Activated CD4-positive, CD25-positive, alpha-beta regulatory T cell treated with anti-CD3 and anti-CD28 coated beads, Interleukin-2, amount 50 U/mL, for 72 hours (primary cell): ENCODE measurements at places on chromosomes 13 and 19.

DNA sequence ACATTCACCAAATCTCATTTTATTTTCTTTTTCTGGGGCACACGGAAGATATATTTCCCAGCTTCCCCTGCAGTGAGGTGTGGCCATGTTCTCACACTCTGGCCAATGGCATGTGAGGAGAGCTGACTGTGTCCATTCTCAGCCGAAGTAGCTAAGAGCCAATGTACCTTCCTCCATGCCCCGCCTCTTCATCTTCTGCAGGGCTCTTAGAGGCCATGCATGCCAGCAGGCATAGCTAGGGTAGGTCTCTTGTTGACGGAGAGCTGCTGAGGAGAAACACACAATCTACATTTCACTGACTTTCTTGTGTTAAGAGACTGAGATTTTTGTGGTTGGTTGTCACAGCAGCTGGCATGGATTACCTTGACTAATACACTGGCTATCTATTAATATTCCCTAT, 9.8 kb upstream of the MICU2 start:
- no peak for DNase-seq

- DNase-seq, result no peak
Measured at GRCh38 chr19:5452594-5453565, 2.3 kb upstream of the ZNRF4 start.

DNA sequence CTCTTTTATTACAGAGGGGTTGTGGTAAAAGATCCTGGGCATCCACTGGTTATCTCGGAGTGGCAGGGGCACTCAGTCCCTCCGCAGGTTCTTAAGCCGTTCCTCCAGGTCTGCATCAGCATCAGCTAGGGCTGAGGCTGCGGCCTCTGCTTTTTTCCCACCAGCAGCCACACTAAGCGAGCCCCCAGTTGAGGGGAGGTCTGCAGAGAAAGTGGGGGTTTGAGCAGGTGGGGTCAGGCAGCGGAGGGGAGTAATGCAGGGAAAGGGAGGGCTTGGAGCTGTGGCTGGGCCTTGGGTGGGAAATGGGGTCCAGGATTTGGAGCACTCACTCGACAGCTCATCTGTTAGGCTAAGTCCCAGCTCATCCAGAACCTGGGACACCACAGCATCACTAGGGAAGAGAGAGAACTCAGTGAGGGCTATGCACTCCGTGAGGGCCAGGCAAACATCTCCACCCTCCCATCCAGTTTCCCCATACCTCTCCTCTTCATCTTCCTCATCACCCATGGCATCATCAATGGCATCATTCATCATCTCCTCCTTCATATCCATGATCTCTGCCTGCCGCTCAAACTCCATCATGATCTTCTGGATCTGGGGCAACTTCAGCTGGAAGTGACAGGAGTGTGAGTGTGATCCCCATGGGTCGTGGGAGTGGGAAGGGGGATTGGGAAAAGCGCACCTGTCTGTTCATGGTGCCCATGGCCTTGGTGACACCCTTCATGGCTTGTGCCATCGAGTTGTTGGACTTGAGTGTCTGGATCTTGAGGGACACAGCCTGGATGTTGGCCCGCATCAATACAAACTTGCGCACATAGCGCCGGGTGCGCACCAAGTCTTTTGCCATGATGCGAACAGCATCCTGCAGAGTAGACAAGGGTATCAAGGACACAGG, 3.1 kb downstream of the CHMP2A start:
- DNase-seq, result no peak

GRCh38 chr19:5039642-5040543, 71.0 kb downstream of the KDM4B start:
- DNase-seq, result no peak

- DNase-seq, result no peak
Measured at GRCh38 chr13:108419768-108420167, 150.2 kb downstream of the TNFSF13B start.

DNA sequence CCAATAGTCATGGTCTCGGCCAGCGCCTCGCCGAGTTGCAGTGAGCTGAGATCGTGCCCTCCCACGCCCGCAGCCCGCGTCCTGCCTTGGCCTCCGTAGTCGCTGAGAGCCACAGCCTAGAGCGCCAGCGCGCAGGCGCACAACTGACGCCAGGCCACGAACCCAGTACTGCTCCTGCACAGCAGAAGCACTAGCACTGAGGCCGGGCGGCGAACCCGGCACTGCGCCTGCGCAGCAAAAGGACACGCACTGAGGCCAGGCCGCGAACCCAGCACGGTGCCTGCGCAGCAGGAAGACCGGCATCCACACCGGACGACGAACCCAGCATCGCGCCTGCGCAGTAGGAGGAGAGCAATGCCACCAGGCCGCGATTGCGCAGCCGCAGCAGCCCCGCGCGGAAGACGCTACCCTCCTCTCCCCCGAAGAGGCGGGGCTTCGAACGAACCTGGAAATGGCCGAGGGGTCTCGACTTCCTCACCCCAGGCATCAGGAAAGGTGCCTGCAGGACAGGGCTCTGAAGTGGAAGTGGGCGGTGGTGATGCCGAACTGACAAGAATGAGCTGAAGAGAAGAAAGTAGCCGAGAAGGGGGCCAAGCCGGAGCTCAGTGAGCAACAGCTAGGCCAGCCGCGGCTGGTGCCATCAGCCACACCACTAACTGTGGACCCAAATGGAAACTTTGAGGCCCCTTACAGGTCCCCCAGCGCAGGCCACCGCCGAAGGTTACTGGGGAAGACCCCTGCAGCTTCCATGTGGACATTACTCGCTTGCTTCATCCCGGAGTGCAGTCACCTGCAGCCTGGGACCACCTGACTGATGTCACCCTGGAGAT, 7.5 kb downstream of the F10 start:
- DNase-seq, result peak; percentile 63

DNA sequence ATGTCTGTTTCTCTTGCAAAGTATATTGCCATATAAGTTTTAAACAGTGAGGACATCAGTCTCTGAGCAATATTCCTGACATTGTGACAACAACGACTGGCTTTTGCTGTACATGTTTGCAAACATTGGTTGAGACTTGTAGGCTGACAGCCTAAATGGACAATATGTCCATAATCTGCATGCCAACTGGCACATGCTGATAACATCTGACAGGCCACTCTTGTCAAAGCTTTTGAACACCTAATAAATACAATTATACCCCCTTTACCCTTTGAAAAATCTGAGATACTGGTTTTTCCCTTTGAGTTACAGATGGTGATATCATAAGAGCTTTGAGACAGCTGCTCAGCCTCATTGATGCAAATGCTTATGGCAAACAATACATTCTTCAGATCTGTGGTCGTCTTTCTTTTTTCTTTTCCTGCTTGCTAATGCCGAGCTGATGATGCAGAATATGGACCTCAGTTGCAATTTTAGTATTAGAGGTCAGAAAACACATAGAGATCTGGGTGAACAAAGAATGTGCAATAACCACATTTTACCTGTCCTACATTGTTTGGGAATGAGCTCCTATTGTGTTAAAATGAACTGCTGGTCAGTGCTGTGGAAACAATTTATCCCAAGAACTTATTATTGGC, 114.9 kb downstream of the RFC3 start:
- DNase-seq, result no peak

DNA sequence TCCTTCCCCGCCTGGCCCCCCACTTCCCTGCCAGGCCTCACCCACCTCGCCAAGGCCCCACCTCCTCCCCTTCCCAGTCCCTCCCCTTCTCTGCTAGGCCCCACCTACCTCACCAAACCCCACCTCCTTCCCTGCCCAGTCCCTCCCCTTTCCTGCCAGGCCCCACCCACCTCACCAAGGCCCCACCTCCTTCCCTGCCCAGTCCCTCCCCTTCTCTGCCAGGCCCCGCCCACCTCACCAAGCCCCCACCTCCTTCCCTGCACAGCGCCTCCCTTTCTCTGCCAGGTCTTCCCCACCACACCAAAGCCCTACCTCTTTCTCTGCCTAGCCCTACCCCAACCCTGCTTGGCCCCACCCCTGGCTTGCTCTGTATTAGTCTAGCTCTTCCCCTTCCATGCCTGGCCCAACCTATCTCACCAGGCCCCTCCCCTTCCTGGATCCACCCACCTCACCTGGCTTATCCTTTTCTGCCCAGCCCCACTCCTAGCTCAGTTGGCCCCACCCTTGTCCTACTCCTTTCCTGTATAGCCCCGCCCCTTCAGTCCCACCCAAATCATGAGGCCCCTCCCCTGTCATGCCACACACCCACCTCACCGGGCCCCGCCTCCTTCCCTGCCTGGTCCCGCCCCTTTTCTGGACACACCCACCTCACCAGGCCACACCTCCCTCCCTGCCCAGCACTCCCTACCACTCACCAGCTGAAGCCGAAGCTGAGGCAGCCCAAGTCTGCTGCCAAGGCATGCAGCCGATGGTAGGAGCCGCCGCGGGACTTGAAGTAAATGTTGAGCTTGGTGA, 16.2 kb downstream of the CERS1 start:
- DNase-seq, result no peak

DNA sequence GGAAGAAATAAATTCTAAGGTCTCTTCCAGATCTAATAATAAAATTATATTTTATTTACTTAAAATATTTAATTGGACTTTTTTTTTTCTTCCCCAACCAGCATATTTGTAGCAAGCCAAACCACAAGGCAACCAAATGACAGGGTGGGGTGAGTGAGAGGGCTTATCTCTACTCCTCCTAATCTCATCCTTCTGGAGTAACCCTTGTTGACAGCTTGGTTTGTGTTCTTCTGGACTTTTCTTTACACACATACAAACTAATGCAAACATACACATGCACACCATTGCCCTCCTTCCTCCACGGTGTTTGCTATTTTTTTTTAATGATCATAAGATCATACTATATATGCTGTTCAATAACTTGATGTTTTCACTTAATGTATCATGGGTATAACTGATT, 383.1 kb downstream of the DLEU7 start:
- DNase-seq, result no peak

- DNase-seq, result no peak
Measured at GRCh38 chr13:20704459-20705069, 1.1 kb downstream of the IL17D start.

- no peak for DNase-seq
Measured at GRCh38 chr19:20273951-20274570, 107.0 kb downstream of the ZNF486 start.

- DNase-seq, result no peak
Measured at GRCh38 chr19:18978616-18979015, 37.6 kb upstream of the HOMER3 start.

- DNase-seq, result no peak
Measured at GRCh38 chr13:100290165-100290801, 201.4 kb downstream of the PCCA start.

GRCh38 chr19:32824191-32824751, 45.3 kb downstream of the SLC7A9 start:
- DNase-seq, result no peak

DNA sequence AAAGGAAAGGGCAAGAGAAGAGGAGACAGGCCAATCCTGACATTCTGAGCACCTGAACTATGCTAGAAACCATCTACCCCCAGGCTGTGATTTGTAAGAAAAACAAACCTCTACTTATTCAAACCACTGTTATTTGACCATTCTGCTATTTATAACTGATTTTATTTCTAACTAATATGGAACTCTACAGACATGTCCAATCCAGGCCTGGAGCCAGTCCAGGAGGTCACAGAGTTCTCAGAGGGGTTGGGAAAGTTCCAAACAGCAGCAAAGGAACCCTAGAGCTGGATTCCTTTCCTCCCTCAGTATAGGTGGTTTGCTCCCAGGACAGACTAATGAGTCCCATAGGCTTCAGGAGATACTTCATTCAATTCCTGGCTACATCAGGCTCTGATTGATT, 24.2 kb downstream of the SIAH3 start:
- no peak for DNase-seq

GRCh38 chr19:31617010-31617585, 267.9 kb upstream of the TSHZ3 start:
- no peak for DNase-seq

- DNase-seq, result no peak
Measured at GRCh38 chr13:96397807-96398206, 307.9 kb downstream of the HS6ST3 start.

GRCh38 chr19:996051-996838, 4.0 kb upstream of the GRIN3B start:
- DNase-seq, result peak; percentile 52

DNA sequence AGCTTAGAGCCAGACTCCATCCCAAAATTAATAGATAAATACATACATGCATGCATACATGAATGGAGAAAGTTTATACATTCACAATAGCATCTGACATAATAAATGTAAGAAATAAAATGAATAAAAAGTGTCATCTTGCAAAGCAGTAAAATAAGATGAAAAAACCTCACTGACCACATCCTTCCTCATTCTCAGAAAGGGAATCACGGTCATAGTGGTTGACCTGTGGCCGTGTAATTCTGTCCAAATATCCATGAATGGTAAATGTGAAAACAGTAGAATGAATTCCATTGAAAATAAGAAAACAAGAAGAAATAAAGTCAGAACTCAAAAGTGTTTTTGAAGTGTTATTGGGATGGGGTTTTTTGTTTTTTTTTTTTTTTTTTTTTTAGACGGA, 9.8 kb upstream of the CDC42EP5 start:
- DNase-seq, result no peak

GRCh38 chr13:38121267-38121666, 228.4 kb upstream of the UFM1 start:
- DNase-seq, result no peak

DNA sequence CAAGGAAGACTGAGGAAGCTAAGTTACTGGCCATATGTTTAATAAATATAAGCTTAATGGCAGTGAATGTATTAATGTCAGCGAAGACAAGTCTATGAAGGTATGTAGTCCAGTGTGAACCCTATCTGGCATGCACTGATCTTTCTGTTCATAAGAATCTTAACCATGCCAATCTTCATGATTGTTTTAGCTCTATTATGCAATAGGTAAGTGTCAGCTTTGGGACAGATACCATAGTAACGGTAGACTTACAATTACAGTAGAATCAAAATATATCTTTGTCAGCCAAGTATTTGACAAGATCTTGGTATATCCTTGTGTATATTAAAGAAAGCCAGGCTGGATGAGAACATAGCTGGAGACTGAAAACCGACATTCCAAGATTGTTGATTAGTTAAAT, 428.5 kb downstream of the SPRY2 start:
- DNase-seq, result no peak

DNA sequence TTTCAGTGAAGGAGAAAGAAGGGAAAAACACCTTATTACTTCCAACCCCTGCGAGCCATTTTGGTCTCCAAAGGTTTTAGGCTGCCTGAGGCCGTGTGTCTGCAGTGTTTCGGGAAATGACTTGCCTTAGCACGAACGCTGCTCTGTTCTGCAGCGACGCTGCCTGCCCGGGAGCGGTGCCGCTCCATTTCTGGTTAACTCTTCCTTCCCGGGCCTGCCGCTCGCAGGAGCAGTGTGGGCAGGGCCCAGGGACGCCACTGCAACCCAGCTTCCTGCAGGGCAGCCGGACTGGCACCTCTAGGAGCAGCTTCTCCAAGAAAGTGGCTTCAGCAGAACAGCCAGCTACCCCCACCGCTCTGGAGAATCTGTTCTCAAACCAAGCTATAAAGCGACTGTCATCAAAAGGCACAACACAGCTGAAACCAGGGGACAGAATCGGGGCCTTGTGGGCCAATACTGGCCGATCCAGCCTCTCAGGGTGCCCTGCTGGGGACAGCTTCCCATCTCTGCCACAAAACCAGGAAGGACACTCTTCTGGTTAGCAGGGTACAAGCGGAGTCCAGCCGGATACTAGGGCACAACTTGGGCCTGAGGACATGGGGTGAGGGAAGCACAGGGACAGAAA, 72.2 kb downstream of the KCTD15 start:
- DNase-seq, result no peak

- no peak for DNase-seq
Measured at GRCh38 chr19:42330241-42330711, 4.8 kb downstream of the MEGF8 start.
